ENCODE measurements at places on chromosomes 1 and 21.
A peak's percentile ranks its signal among the peaks of the same experiment; 100 is the strongest.

GRCh38 chr1:246113555-246114095 lies 393.5 kb downstream of the SMYD3 start:
- no peak for DNase-seq

GRCh38 chr1:11373895-11374747 lies 101.1 kb downstream of the UBIAD1 start:
- DNase-seq: no peak

- DNase-seq: no peak
Measured at GRCh38 chr21:32463367-32463766, 50.9 kb downstream of the EVA1C start.

DNA sequence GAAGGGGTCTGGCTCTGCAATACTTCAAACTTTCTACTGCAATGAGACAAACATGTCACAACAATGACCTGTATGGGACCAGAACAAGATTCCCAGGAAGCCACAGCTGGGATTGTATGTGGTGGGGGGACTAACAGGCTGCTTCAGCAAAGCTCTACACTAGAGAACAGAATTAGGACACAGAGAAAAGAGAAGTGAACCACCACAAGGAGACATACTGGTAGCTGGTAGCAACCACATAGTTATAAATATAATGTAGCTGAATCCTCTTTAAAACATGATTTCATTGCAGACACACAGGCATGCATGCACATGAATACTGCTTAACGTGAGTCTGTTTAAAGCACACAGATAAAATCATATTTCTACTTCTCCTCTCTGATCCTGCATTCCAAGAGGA lies 3.5 kb upstream of the ILDR2 start:
- no peak for DNase-seq

- DNase-seq: no peak
Measured at GRCh38 chr1:247296599-247297180, 35.0 kb downstream of the ZNF496 start.

DNA sequence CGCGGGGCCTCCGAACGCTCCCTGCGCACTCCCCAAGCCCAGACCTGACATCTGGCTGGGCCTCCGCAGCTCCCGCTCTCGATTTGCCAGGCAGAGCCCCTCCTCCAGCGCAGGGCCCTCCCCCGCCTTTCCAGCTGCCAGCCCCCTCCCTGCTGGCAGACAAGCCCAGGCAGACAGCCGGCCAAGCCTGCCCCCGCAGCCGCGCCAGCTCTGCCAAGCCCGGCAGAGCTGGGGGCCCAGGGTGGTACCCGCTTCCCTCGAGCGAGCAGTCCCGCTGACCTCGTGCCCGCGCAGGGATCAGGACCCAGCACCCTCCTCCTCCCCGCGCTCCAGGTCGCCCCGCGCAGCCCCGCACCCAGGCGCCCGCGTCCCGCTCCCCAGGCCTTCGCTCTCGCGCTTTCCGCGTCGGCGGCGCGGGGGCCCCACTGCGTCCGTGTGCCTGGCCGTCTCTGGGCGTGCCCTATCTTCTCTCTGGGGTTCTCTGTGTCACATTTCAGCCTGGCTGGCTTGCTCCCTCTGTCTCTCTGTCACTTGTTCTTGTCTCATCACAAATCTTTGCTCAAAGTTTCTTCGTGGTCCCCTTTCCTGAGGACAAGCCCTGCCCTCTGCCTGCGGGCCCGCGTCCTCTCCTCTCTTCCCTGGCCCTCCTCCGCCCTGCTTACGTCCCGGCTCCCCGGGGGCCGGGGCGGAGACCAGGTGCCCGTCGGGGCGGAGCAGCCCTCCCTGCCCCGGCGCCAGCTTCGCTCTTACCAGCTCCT lies 580 bp downstream of the INKA2 start:
- DNase-seq: no peak

GRCh38 chr1:93676427-93676826 lies 5.2 kb downstream of the BCAR3 start:
- no peak for DNase-seq

- DNase-seq: no peak
Measured at GRCh38 chr1:156845055-156845952, 13.6 kb downstream of the INSRR start.

GRCh38 chr1:218165701-218166114 lies 119.4 kb upstream of the RRP15 start:
- DNase-seq: no peak

- DNase-seq: no peak
Measured at GRCh38 chr1:34851431-34852105, 8.0 kb downstream of the SMIM12 start.

- DNase-seq: no peak
Measured at GRCh38 chr1:59310549-59311250, 13.8 kb downstream of the FGGY start.

DNA sequence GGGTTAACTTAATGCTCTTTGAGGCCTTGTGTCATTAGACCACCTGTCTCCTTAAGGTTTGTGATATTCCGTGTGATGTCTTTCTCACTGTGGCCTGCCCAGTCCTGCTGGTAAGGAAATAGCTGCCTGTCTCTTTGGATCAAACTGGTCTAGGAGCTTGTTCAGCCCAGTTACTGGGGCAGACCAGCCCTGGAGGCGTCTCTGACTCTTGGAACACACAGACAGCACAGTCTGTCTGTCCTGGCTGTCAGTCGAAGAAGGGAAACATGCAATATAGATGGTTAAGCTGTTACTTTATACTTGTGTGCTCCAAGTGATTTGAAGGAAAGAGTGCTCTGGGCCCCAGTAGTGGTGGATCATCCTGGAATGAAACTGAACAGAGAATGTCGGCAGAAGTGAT lies 20.4 kb downstream of the PBX1 start:
- no peak for DNase-seq

DNA sequence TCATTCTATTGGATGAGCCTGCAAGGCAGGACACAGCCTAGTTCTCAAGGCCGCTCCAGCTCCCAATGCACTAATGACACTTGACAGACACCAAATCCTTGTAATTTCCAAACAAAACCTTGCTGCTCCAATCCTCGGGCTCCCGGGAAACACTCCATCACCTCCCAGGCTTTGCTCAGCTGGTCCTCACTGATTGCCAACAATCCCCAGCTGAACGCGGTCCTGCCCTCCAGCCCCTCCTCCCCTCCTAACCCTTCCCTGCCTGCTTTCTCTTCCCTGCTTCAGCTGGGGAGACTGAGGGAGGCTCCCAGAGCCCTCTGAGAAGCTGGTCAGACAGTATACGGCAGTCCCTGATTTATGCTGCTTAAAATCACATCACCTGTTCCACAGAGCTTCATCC lies 114.4 kb upstream of the TNR start:
- no peak for DNase-seq

DNA sequence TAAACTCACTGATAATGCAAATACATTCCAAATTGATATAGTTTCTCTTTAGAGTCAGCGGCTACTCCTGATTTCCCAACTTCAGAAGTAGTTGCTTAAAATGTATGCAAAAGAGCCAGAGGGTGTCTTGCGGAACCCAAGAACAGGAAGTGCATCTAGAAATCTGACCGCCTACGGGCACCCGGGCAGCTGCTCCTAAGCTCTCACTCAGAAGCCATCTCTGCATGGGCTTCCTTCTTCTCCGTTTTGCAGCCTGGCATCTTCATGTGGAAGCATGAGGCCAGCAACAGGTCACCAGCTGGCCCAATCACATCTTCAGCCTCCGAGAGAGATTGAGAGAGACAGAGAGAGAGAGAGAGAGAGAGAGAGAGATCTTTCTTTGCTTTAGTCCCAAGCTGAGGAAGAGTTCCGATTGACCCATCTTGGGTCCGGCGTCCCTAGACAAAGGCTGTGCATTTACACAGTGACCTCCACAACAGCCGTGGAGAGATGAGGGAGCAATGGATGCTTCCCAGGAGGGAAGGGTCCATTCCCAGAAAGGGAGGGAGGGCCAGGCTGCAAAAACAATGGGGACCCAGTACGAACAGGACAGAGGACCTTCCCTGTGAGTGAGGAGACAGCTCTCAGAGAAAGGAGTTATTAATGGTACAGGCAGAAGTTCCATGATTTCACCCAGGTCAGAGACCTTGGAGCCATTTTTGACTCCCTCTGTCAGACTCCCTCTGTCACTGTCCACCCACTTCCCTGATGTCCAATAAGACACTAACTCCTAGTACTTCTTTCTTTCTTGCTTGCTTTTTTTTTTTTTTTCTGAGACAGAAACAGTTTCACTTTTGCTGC lies 28.2 kb upstream of the SLC30A1 start:
- no peak for DNase-seq

GRCh38 chr1:155990005-155990739 lies 11.8 kb upstream of the ARHGEF2 start:
- no peak for DNase-seq

DNA sequence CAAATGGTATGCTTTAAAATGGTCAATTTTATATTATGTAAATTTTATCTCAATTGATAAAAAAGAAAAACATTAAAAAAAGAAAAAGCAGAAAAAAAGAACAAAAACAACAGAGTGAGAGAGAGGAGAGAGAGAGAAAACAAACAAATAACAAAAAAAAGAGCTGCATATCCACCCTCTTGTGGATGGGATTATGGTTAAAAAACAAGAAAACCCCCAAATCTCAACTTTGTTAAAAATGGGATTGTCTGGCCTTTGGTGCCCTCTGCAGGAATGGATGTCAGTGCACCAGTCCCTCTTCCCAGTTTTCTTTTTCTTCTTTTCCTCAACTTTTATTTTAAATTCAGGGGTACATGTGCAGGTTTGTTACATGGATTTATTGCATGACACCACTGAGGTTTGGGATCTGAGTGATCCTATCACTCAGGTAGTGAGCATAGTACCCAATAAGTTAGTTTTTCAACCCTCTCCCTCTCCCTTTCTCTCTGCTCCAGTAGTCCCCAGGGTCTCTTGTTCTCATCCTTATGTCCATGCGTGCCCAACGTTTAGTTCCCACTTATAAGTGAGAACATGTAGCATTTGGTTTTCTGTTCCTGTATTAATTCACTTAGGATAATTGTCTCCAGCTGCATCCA lies 28.1 kb downstream of the RNF187 start:
- DNase-seq: no peak

GRCh38 chr21:42026082-42026435 lies 15.9 kb upstream of the ZBTB21 start:
- DNase-seq: no peak

DNA sequence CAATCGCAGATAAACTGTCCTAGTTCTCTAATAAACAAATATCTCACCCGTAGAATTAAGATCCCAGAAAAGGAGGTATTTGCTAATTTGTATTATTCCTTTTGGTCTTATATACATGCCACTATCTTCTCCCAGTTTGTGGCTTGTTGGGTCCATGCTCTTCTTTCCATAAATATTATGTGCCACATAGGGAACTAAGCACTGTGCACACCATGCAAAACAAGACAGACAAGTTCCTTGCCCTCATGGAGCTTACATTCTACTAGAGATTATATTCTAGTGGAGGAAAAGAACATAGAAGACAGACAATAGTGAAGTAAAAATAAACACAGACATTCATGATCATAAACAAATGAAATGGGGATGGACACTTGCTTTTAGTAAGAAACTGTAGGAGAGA lies 4.7 kb downstream of the GART start:
- DNase-seq: no peak

DNA sequence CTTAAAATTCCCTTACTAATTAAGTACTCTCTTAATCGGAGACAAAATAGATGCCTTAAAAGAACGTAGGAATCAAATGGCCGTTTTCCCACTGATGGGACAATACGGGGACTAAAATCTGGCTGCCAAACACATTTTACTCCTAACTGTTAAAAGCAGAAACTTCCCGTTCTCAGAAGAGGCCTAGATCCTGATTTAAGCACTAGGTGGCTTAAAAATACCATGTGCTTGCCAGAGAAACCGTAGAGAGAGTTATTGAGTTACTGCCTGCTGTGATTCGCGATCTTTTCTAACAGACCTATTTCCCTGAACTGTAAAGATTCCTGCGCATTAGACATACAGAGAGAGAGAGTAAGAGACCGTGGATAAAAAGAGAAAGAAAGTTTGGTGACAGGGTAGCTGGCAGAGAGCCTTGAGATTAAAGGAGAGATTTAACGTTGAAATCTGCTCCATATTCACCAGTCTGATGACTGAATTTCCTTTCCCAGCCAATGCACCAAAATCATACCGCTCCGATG lies 54.4 kb upstream of the STUM start:
- DNase-seq: no peak

DNA sequence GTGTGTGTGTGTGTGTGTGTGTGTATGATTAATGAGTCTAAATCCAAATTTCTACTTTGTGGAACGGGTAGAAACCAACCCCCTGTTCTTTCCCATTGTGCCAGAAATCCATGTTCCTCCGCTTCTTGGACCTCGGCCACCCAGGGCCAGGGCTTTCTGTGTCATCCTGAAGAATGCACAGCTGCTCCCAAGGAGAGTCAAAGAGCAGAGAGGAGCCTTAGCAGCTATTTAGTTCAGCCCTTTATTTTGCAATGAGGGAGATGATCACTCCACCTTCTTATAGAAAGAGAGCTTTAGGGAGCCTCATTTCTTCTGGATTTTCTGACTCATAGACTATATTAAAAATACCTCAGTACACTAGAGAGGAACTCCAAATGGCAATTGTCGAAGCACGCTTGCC lies 489.3 kb upstream of the VAMP3 start:
- no peak for DNase-seq

DNA sequence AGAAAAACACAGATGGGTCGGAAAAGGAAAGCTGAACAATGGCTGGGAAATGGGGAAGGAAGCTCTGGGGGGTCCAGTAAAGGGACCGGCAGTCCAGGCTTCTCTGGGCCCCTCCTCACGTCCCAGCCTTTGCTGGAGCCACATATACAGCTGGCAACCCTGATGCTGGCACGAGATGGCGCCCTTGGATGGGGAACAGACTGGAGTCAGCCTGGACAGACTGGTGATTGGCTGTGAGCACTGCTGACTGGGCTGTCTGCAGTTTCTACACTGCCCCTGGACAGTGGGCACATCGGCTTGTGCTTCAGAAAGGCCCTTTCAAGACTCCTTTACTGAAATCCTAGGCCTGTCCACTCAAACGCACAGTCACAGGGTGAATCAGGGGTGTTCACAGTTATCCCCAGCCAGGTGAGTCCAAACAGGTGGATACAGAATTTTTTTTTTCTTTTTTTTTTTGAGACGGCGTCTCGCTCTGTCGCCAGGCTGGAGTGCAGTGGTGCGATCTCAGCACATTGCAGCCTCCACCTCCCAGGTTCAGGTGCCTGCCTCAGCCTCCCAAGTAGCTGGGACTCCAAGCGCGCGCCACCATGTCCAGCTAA lies 31.1 kb upstream of the ZBTB40 start:
- DNase-seq: peak; percentile 33

DNA sequence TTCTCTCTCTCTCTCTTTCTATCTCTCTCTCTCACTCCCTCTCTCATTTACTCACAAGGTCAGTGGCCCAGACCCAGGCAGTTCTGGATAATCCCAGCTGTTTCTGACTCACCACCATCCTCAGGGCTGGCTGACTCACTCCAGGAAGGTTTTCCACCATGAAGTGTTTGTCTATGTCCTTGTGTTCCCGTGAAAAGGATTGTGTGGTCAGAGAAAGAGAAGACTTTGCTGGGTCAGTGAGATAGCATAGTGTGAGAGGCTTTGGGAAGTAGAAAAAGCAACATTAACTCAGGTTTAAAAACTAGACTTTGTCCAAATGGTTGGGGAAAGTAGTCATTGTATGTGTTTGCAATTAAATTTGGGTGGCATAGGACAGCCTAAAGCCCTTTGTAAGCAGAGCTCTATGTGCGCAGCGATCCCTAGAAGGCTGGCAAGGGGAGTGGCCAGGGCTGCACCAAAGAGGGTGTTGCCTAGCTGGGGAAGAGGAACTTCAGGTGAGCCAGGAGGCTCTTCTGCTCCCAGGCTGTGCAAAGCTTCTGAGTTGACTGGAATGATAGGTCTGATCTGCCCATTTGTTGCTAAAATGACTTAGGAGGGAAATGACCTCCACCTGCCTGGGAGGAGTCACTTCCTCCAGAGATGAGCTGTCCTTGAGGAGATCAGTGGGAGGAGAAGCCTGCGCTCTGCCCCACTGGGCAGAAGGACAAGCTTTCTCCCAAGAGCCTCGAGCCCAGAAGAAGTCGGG lies 4.9 kb upstream of the CAPN2 start:
- no peak for DNase-seq

All from activated CD4-positive, alpha-beta T cell treated with anti-CD3 and anti-CD28 coated beads, Interleukin-2, amount 50 U/mL, for 24 hours (primary cell).